ENCODE measurements at places on chromosomes 7 and 10.

DNA sequence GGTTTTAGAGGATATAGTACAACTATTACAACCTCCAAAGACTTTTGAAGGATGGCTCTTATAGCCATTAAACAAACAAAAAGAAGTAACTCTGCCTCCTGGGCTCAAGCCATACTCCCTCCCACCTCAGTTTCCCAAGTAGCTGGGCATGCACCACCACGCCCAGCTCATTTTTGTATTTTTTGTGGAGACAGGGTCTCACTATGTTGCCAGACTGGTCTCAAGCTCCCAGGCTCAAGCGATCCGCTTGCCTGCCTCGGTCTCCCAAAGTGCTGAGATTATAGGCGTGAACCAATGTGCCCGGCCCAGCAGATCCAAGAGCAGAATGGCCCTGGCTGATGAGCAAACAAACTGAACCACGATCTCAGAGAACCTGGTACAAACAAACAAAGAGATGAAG is 16.0 kb downstream of the NANOS1 start:
- no peak for DNase-seq

- peak; percentile 37 for DNase-seq
These were observed 290.1 kb upstream of the ZMIZ1 start for GRCh38 chr10:78778444-78779338.

DNA sequence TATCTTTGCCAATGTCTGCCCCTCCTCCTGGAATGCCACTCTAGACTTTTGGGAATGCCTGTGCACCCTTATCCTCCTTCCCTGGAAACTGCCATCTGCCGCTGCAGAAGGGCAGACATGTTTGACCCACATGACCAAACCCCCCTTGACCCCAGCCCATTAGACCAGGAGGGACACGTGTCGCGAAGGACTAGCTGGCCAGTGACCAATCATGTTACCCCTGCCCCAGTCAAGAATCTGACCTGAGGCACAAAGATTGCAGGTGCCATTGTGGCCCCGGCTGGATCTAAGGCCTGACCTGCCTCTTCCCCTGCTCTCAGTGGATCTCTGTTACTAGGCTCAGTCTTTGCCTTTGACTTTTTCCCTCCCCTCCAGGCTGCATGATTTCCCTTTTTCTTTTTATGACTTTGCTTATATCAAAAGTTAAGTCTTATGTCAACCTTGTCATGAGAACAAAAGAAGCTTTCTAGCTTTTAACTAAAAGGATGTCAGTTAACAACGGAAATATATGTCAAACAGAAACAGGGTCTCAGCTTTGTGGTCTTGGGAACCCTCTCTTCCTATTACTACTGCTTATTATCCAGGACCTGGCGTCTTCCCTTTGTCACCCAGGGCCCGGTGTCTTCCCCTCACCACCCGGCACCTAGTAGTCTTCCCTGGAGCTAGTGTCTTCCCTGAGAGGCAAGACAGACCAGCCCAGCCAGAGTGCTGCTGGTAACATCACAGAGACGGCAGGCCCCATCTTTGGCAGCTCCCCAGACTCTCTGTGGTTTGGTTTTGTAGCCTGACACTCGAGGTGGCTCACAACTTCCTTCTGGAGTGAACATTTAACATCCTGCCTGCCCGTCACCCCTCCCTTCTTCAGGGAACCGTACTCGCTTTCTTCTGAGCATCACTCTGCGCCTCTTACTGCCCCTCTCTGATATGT is 24.4 kb upstream of the PPIF start:
- no peak for DNase-seq

GRCh38 chr10:116671274-116671926 is 50.6 kb downstream of the PNLIPRP2 start:
- DNase-seq, result no peak

- DNase-seq, result no peak
These were observed 21.9 kb downstream of the UNC5B start for GRCh38 chr10:71234004-71234894.

All from HuH-7 (cell line).